Fibroblast of villous mesenchyme (primary cell): ENCODE measurements at places on chromosomes 1 and 21. TPM values are rescaled to one million over a fixed set of nuclear protein-coding genes. Genes with fewer than 3 reads are reported as not detected.

The CD1E gene
- total RNA-seq: not detected in 2 replicates

The ZDHHC18 gene
- 10.3 and 16.4 TPM in 2 replicates for total RNA-seq

The REN gene
- total RNA-seq: 4.3 and 8.7 TPM in 2 replicates

The INAVA gene
- total RNA-seq: 0.32 TPM in 1 of 2 replicates, not detected in the other

The CCT3 gene
- total RNA-seq: 268 and 431 TPM in 2 replicates

The LCA5L gene
- total RNA-seq: 0.86 and 0.97 TPM in 2 replicates

The REG4 gene
- total RNA-seq: not detected in 2 replicates

The DMBX1 gene
- not detected in 2 replicates for total RNA-seq

The FGR gene
- total RNA-seq: not detected in 2 replicates
